ENCODE measurements at places on chromosomes 4 and X. TPM values are rescaled to one million over a fixed set of nuclear protein-coding genes. Genes with fewer than 3 reads are reported as not detected.
A peak's percentile ranks its signal among the peaks of the same experiment; 100 is the strongest.

GRCh38 chrX:121238093-121238492, 190.7 kb downstream of the GLUD2 start:
- no peak for DNase-seq

GRCh38 chr4:6027392-6027791, 9.2 kb upstream of the C4orf50 start:
- no peak for DNase-seq

- DNase-seq = no peak
These were observed 43.4 kb upstream of the TMEM154 start for GRCh38 chr4:152723236-152723635.

DNA sequence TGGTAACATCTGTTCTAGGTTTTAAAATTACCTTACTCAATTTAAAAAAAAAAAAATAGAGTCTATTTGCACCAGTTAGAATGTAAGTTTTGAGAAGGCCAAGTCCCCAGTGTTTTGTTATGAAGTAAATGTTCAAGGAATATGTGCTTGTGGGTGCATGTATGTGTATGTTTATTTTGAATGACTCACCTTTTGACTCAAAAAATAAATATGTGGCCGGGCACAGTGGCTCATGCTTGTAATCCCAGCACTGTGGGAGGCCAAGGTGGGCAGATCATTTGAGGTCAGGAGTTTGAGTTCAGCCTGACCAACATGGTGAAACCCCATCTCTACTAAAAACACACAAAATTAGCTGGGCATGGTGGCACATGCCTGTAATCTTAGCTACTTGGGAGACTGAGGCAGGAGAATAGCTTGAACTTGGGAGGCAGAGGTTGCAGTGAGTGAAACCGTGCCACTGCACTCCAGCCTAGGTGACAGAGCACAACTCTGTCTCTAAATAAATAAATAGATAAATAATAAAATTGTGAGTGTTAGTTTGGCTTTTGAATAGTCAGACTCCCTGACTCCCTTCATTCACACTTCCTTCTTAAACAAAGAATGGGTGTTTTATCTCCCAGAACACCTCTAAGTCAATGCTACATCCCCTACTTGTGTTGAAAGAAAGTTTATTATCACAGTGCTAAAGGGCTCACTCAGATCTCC, 511.3 kb upstream of the PCDH7 start:
- DNase-seq = peak; percentile 67

Gene MAP3K15
- 2.1 TPM for total RNA-seq

All from MG63 (cell line).